Activated CD8-positive, alpha-beta memory T cell treated with anti-CD3 and anti-CD28 coated beads, Interleukin-2, amount 50 U/mL, for 4 hours (primary cell): ENCODE measurements at places on chromosomes 1 and 21.

GRCh38 chr21:42455196-42455595 is 40.8 kb downstream of the RSPH1 start:
- no peak for DNase-seq

GRCh38 chr1:40595623-40596022 is 64.2 kb downstream of the ZNF684 start:
- no peak for DNase-seq

DNA sequence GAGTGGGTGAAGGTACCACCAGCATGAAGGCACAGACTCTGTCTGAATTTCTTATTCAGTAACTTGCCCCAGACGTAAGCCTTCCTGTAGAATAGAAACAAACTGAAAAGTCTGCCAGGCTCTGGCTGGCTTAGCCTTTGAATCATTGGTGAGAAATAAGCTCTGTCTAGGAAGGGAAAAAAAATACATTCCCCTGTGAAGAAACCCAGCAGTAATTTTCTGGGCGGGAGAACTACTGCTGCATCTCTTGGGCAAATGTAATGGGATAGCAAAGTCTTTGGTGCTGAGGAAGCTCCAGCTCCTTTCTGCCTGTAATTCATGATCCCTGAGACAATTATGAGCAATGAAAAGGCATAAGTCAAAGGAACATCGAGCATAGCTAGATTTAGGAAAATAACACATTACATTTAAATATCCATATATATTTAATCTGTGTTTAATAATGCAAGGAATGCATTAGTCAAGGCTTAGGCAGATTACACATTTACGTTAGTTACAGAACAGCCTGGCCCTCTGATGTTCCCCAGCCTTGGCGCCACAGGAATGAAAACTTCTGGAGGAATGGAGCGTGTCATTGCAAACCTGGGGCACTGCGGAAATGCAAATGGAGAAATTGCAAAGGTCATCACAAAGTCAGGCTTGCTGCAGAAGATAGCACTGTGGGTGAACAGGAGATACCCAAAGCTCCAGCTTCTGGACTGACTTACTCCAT is 216.3 kb upstream of the CAMK1G start:
- DNase-seq: no peak

GRCh38 chr1:233614173-233614742 is 352 bp downstream of the KCNK1 start:
- DNase-seq: no peak

DNA sequence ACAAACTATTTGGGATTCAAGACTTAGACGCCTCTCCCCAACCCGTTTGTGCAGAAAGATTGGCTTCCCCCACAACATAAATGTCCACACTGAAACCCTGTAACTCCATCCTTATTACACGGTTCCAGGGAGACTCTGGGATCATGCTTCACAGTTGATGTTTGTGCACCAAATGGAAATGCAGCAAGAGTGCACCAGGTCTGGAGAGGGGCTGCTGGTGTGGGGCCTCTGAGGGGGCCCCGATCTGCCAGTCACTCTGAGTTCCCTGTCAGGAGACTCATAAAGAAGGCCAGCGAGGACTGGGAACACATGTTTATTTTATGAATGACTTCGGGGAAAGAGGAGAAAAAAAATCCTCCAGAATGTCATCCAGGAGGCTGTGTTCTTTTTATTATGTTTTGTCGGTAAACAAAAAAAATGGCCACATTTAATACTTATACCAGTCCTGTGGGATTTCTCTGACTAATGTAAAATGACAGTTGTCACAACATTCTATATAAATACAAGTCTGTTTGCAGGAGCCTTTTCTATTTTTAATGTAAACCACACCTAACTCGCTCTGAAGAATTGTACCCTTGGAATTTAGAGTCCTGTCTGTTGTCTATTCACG is 439.1 kb upstream of the VAMP3 start:
- no peak for DNase-seq

DNA sequence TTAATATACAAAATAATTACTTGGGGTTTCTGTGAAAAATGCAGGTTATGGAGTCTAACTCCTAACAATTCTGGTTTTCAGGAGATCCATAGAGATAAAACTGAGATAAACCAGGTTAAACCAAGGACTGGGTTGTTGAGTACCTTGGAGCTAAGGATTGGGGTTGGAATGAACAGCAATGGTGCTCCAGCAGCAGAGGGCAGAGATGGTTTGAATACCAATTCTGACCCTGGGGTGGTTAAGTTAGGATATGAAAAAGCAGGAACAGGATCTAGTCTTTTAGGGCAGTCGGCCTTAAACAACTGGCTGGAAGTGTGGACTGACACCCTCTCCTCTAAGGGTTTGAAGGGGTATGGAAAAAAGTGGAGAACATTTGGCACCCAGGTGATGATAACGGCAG is 53.0 kb downstream of the UROD start:
- no peak for DNase-seq

DNA sequence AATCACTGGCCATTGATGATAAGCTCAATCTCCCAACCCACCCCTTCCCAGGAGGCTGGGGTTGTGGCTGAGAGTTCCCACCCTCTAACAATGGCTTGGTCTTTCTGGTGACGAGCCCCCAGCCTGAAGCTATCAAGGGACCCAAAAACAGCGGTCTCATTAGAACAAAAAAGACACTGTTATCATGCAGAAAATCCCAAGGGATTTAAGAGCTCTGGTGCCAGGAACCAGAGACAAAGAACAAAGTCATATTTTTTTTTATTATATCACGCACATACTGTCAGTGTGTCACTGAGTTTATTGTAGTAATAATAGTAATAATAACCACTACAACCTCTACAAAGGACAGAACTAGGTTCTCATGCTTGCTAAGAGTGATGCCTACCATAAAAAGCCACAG is 43.9 kb downstream of the CCDC185 start:
- no peak for DNase-seq

DNA sequence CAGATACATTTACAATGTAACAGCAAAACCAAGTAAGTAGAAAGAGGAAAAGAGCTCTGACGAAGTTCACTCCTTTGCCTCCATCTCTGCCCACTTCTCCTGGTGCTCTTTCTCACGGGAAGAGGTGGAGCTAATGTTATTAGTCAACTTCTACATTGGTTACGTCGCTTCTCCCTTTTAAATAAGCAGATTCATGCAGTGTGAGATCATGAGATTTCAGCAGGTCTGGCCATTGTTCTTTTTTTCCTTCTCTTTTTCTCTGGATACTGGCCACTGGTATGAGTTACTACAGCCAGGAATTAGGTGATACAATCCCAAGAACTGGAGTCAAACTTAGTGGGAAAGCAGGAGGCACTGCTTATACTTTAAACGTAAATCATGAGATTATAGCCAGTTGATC is 207.1 kb downstream of the AKT3 start:
- DNase-seq: no peak

GRCh38 chr1:193264313-193265065 is 78.1 kb upstream of the B3GALT2 start:
- DNase-seq: no peak

DNA sequence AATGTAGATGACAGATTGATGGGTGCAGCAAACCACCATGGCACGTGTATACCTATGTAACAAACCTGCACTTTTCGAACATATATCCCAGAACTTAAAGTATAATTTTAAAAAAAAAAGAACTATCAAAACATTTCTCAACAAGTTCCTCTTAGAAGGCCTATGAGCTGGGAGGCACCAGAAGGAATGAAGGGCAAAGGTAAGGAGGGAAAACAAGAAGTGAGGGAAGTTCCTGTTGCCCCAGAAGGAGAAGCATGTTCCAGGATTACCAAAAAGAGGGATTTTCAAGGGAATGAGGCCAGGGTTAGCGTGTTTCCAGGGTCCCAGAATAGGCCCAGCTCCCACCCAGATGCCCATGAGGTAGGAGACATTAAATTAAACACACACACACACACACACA is 361.0 kb downstream of the SETD4 start:
- DNase-seq: no peak

- DNase-seq: no peak
Measured at GRCh38 chr1:150176593-150176992, 26.9 kb downstream of the PLEKHO1 start.

DNA sequence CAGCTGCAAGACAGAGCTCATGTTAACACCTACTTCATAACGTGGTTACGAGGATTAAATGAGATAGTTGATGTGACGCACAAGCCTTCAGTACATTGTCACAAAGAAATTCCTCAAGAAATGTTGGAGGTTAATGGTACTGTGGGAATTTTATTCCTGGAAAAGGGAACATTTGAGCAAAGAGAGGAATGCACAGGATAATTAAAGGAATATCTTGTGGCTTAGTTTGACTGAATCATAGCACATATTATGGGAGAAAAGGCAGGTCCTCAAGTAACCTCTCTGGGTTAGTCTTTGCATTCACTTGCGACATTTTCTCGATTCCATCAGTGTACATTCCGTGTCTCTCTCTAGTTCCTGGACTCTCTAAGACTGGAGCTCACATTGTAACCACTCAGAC is 300.2 kb upstream of the DUSP10 start:
- DNase-seq: no peak
